ENCODE measurements at places on chromosomes 11 and 22. TPM values are rescaled to one million over a fixed set of nuclear protein-coding genes. Genes with fewer than 3 reads are reported as not detected.

FIBIN gene
- total RNA-seq, result not detected

B4GALNT4 gene
- 0.89 TPM for total RNA-seq

GGTLC3 gene
- total RNA-seq, result not detected

APOL5 gene
- total RNA-seq, result not detected

APOL4 gene
- total RNA-seq, result 3.6 TPM

DEUP1 gene
- total RNA-seq, result not detected

ADAMTS8 gene
- not detected for total RNA-seq

OR4C16 gene
- not detected for total RNA-seq

FAM227A gene
- 0.38 TPM for total RNA-seq

MS4A15 gene
- under 0.01 TPM for total RNA-seq

MMP12 gene
- not detected for total RNA-seq

DCUN1D5 gene
- total RNA-seq, result 30.6 TPM

THAP12 gene
- 28.4 TPM for total RNA-seq

PTDSS2 gene
- total RNA-seq, result 40.2 TPM

EXPH5 gene
- under 0.01 TPM for total RNA-seq

PDGFD gene
- total RNA-seq, result 77.1 TPM

Measured in dermis microvascular lymphatic vessel endothelial cell (primary cell).